ENCODE measurements at places on chromosomes 7 and 10.

- DNase-seq: no peak
Observed at GRCh38 chr7:108138911-108139310, 8.8 kb upstream of the LAMB4 start.

DNA sequence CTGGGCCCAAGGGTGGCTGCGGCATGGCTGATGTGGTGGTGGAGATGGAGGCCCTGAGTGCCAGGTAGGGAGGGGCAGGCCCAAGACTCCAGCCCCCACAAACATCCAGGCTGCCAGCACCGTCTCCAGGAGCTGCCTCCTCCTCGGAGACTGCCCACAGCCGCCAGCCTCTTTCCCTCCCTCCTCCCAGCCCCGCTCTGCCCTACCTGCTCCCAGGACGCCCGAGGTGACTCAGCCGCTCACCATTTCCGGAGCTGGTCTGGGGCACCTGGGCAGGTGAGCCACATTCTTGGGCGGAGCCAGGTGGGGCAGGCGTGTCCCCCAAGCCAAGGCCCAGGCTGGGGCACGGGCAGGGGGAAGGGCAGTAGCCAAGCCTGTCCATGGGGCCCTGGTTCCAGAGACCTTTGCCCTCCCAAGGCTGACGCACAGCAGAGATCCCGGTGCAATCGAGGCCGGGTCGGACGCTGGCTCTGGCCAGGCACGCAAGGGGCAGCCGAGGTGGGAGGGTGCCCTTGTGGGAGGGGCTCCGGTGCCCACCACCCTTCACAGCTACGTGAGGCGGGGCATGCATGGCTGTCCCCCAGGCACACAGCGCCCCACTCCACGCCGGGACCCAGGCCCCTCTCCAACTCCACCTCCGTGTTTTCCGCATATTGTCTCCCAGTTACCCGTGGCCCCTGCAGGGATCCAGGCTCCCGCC is 8.8 kb downstream of the ADAP1 start:
- no peak for DNase-seq

GRCh38 chr7:111370002-111370401 is 192.3 kb downstream of the IMMP2L start:
- no peak for DNase-seq

DNA sequence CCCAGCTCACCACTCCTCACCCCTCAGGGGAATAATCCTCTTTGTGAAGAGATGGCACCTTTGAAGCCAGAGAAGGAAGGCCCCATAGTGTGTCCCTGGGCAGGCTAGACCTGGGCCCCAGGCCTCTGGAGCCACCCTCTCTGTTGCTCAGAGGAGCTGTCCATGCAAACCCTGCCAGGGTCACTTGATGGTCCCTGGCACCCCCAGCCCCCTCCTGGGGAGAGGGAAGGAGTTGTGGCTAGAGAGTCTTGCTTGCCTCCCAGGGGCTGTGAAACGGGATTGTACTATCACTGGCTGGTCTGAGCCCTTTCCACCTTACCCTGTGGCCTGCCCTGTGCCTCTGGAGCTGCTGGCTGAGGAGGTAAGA is 5.8 kb downstream of the GHRHR start:
- DNase-seq: no peak

GRCh38 chr7:22936246-22936645 is 77.7 kb downstream of the HYCC1 start:
- no peak for DNase-seq

GRCh38 chr7:18896343-18896975 is 221.0 kb downstream of the TWIST1 start:
- no peak for DNase-seq

- DNase-seq: no peak
Observed at GRCh38 chr10:6218692-6219493, 16.2 kb downstream of the PFKFB3 start.

DNA sequence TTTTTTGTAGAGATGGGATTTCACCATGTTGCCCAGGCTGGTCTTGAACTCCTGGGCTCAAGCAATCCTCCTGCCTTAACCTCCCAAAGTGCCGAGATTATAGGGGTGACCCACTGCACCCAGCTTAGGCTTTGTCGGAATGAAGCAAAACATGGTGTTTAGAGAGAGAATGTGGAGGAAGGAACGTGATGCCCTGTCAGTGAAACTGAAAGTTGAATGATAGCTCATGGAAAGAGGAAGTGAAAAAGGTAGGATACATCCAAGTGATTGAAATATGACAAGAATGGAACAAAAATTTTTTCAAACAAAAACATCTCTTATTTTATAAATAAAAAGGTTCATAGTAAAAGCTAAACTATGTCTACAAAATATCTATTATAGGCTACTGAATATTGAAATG is 5.9 kb downstream of the AKAP9 start:
- DNase-seq: no peak

DNA sequence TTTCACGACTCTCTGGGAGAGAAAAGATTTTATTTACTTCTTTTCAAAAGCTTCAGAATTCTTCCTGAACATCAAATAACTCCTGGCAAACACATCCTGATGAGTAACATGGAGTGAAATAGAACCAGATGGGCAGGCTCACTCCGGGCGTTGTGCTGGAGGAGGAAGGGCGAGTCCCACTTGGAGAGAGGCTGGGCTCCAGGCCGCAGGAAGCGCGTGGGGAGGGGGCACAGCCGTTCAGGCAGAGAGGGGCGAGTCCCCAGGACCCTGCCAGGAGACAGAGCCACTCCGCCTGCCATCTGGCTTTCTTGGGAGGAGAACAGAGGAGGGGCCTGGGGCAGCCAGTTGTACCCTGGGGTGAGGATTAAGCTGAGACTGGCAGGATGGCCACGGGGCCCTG is 265.9 kb upstream of the ZMIZ1 start:
- DNase-seq: no peak

GRCh38 chr10:114518401-114519305 is 114.4 kb upstream of the AFAP1L2 start:
- DNase-seq: no peak

DNA sequence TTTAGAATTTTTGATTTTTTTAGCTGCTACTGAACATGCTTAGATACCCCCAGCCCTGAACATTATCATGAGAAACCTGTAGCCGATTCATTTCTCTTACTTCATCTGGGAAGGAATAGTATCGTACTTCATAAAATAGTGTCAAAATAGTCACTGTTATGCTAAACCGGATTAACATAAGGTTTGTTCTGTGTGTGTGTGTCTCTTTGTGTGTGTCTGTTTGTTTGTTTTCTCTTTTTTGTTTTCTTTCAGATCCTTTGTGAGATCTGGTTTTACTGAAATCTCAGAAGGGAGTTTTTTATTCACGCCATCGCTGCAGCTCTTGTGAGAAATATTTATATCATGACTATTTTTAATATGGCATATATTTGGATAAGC is 761 bp downstream of the LGI1 start:
- DNase-seq: no peak

DNA sequence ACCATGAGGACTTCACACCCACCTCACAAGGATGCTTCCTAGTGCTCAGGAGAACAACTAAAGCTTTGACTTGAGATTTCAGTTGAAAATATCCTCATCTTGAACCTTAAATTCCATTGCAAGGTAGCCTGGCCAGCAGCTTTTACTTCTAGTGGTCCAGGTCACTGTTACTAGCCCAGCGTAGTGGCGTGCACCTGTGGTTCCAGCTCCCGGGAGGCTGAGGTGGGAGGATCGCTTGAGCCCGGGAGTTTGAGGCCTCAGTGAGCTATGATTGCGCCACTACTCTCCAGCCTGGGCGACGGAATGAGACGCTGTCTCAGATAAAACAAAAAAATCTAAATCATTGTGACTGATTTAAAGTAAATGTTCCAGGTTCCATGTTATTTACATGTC is 28.3 kb upstream of the PRKAR1B start:
- no peak for DNase-seq

DNA sequence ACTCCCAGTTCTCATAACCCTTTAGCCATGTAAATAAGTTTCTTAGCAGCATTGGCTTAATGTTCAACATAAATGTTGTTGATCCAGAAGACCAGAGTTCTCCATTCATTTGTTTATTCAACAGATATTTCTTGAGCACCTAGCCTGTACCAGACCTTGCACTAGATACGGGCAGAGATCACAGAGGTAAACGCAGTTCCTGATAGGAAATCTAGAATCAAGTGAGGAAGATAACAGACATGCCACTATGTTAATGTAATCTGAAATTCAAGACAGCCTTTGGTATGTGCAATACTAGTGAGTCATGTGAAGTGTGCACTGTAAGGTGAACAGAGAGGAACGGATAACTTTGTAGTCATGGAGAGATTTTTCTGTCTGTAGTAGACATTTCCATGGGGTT is 3.0 kb downstream of the BUB3 start:
- DNase-seq: no peak

- no peak for DNase-seq
Observed at GRCh38 chr7:41053820-41054219, 649.1 kb downstream of the INHBA start.

DNA sequence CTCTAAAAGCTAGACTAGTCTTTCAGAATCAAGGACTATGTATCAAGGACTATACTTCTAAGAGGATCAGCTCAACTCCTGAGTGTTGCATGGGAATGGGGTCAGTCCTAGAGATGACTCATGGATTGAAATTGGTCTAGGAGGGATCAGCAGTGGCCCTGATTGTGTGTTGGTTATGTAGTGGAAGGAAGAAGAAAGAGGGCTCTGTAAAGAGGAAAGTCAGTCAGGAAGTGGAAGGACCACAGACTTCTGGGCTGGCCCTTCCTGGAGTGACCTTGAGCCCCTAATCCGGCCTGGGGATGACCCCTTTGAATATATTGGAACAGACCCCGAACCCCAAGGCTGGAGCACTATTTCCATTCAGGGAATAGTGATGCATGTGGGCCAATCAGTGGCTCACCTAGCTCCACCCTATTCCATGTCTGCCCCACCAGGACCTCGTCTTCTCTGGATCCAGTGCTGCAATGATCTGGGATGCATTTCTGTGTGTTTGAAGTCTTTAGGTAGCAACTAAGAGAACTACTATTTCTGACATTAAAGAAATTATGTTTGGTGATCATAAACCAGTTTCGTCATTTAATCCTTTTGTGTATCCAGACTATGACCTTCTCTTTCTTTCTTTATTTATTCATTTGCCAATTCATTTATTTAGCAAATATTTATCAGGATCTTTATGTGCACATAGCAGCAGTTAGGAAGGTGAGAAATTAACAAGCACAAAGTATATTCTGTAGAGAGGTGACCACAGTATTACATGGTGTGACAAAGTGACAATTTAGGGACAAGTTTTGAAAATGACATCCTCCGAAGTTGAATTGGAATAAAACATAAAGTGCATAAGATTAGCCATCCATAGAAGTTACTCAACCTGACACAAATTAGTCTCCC is 48.6 kb upstream of the KIF5B start:
- no peak for DNase-seq

DNA sequence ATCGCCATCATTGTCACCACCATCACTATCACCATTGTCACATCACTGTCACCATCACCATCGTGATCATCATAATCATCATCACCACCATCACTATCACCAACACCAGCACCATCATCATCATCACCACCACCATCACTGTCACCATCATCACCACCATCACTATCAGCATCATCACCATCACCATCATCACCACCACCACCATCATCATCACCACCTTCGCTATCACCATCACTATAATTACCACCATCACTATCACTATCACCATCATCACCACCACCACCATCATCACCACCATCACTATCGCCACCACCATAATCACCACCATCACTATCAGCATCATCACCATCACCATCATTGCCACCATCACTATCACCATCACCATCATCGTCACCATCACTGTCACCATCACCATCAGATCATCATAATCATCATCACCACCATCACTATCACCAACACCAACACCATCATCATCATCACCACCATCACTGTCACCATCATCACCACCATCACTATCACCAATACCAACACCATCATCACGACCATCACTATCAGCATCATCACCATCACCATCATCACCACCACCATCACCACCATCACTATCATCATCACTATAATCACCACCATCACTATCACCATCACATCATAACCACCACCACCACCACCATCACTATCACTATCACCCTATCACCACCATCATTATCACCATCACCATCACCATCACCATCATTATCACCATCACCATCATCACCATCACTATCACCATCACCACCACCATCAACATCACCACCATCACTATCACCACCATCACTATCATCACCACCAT is 6.0 kb upstream of the GNA12 start:
- DNase-seq: no peak

- no peak for DNase-seq
Observed at GRCh38 chr7:16369855-16370254, 51.5 kb downstream of the CRPPA start.

- no peak for DNase-seq
Observed at GRCh38 chr7:124022551-124022950, 10.3 kb downstream of the TMEM229A start.

- no peak for DNase-seq
Observed at GRCh38 chr10:70312972-70313371, 29.2 kb upstream of the NPFFR1 start.

DNA sequence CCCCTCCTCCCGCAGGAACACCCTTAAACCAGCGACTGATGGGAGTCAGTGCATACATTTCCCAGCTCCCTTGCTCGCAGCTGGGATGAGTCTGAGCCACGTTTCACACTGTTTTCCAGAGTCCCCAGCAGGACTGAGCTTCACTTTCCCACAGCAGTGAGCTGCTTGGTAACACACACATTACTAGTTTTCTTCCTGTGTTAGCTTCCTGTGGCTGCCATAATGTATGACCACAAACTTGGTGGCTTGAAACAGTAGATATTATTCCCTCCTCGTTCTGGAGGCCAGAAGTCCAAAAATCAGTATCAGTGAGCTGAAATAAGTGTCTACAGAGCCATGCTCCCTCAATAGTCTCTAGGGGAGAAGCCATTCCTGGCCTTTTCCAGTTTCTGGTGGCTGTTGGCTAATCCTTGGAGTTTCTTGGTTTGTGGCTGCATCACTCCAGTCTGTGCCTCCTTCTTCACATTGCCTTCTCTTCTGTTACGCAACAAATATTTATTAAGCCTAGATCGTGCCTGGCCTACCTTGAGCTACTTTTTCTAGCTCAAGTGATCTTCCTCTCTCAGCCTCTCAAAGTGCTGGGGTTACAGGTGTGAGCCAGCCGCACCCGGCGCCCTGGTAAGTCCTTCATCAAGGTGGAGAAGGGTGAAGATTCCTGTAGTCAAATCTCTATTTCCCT is 26.2 kb upstream of the CARD11 start:
- no peak for DNase-seq

DNA sequence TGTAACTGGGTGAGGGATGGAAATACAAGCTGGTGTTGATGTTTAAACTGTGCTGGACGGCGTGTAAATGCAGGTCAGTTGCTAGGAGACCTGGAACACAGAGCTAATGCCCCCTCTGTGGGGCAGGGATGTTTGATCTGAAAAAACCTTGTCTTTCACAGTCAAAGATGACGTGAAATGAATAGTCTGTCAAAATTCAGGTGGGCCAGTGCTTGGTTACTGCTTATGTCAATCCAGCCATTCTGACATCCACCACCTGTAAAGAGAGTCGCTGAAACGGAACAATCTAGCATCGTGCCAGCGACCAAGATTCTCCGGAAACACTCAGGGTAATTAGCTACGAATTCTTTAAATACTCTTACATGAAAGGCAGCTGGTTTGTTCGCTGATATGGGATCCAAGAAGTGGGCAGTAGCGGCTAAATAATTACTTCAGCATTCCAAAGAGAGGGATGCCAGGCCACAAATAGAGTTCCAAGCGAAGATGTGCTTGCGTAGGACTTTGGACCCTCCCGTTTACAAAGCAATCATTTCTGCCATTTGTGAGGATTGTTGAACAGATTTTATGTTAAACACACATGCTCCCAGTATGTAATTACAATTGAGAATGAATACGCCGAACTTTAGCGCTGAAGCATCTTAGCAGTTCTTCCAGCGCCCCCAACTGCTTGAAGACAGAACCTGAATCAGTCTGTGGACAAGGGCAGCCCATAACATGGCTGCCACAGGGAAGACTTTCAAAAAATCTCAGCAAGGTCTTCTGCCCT is 7.3 kb upstream of the ASB4 start:
- no peak for DNase-seq
